ENCODE measurements at places on chromosomes 13 and 19. TPM values are rescaled to one million over a fixed set of nuclear protein-coding genes. Genes with fewer than 3 reads are reported as not detected.

DNA sequence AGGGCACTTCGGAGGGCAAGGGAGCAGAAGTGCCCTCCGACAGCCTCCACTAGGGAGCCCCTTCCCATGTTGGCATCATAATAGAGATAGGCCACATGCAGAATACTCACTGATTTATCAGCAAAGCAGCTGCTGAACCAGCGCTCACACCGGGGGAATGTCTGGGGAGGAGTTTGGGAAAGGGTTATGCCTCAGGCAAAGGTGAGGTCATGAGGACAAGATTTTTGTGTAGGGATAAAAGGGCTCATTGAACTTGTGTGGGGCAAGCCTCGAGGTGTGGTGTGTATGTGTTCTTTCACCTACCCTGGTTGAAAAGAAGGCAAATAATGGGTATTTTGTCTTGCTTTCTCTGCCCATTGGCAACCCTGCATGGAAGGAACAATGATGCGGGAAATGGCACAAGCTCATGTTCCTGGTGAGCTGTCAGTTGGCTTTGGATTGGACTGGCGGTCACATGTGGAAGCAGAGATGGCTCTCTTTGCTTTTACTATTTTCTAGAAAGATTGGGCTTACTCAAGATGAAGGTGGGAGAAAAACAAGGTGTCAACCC is 39.1 kb upstream of the SLC7A9 start:
- no peaks in the 10 kb centered on the region for H3K4me1 ChIP-seq
- H3K27ac ChIP-seq: no peak overlapping the region
- no peaks in the 10 kb centered on the region for H3K27me3 ChIP-seq
- peaks cover 28% of the 10 kb centered on the region for H3K36me3 ChIP-seq

DNA sequence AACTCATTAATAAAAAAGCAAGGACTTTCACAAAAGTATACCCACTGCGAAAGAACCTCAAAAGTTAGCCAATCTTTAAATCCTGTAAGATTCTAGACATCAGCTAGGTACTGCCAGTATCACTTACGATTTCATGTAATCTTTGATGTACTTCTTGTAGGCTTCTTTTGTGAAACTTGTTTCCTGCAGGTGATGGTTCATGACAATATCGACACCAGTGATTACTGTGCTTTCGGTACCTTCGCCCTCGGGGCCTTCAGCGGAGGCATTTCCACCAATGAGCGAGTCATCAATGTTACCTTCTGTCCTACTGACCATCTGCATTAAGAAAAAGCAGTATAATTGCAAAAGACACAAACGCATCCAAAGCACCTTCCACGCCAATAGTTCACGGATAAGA is 1.1 kb downstream of the TPT1 start:
- no peak for DNase-seq
- H3K4me3 ChIP-seq: peak overlapping the region; percentile 96
- peaks cover 64% of the 10 kb centered on the region for H3K36me3 ChIP-seq
- H3K27me3 ChIP-seq: no peaks in the 10 kb centered on the region

DNA sequence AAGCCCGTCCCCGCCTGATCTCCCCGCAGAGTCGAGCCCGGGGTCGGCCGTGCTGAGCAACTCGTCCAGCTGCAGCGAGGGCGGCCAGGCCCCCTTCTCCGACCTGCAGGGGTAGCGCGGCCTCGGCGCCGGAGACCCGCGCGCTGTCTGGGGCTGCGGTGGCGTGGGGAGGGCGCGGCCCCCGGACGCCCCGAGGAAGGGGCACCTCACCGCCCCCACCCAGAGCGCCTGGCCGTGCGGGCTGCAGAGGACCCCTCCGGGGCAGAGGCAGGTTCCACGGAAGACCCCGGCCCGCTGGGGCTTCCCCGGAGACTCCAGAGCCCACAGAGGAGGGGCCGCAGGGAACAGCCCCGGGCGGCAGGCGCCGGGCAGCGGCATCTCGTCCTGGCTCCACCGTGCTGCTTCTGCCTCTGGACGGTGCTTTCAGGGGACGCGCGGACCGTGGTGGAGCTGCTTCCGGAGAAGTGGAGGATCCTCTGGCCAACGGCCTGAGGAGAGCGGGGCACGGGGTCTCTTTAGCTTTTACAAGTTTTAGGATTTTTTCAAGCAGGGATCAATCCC is 8.8 kb upstream of the F7 start:
- DNase-seq: no peak
- no peaks in the 10 kb centered on the region for H3K36me3 ChIP-seq
- H3K4me3 ChIP-seq: no peak overlapping the region

DNA sequence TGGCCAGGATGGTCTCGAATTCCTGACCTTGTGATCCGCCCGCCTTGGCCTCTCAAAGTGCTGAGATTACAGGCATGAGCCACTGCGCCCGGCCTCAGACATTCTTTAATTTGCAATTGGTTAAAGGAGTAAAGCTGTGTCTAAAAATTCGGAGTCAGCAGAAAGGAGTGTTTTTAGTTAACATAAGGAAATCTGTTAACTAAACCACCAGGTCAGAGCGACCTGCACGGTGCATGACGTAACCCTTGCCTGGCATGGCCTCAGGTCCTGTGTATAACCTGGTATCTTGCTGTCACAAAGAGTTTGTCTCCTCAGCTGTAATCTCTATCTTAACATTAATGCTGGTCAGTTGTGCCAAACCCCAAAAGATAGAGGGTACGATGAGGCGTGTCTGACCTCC is 9.5 kb upstream of the KLK12 start:
- no peaks in the 10 kb centered on the region for H3K36me3 ChIP-seq
- DNase-seq: no peak
- H3K4me1 ChIP-seq: no peaks in the 10 kb centered on the region
- H3K27me3 ChIP-seq: no peaks in the 10 kb centered on the region
- no peak overlapping the region for H3K27ac ChIP-seq

CTXN1 gene
- 5.8 TPM for total RNA-seq
